ENCODE measurements at places on chromosomes 5 and 9.

- no peak for DNase-seq
Measured at GRCh38 chr9:136231478-136232297, 13.9 kb downstream of the QSOX2 start.

DNA sequence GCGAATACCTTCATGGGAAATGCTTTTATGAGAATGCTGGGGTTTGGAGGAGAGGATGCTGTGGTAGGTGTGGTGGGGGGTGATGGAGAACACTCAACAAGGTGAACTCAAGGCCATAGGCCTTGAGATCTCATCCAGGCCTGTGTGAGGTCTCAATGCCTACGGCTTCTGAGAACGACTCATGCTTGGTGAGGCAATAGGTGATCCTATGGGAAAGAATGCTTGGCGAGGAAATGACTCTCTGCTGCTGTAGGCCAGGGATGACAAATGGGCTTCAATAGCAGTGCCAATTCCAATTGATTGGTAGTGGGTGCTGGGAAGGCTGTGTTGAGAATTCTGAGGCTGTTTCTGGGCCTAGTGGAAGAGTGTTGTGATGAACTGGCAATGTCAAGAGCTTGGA lies 280.2 kb upstream of the CLINT1 start:
- no peak for DNase-seq

DNA sequence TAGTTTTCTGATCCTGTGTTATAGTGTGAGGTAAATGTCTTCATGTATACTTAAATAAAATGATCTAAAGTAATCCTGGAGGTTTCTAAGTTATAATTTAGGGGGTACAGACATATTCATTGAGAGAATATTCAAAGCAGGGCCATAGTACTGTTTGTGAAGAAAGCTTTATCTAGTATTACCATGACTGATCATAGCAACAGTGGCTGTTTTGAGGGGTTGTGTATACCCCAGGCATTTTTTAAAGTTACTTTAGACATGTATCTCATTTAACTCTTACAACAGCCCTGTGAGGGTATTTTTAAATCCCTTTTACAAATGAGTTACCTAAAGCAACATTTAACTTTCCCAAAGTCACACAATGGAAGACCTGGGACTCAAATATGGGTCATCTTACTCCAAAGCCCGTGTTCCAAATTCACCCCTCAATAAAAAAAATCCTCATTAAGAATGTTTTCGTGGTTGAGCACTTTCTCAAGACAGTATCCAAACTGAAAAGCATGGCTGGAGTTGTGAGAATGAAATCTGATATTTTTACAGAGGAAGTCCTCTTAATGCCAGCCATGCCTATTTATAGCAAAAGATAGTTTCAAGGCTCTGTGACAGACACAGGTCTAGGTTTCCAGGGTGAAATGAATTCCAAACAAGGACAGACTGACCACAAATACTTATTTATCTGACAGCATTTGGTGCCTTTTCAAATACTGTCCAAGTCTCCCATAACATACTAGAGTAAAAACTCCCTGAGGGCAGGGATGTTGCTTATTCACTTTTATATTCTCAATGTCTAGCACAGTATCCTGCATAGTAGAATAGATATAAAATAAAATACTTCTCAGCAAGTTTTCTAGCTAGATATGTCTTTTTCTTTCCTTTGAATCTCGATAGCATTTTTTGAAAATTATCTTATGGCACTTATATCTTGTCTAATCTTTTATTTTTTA lies 10.4 kb downstream of the STOM start:
- DNase-seq, result no peak

DNA sequence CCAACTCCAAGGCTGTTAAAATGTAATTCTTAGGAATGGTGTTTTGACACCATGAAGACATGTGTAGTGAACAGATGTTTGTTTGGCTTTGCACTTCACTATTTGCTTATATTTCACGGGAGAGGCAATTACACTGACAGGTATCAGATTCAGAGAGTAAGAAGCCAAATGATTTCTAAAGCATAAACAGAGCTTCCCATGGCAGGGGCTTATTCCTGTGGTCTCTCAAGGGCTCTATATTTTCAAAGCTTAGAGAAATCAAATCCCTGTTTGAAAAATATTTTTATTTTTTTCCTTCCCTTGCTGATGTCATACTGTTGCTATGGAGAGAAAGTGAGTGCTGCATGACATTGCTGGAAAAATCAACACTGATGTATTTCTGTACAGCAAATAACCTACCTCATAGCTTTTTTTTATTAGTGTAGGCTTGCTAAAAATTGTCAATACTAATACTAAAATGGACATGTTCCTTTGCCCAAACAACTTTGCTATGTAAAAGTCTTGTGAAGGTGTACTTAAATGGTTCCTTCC lies 161.4 kb downstream of the GIN1 start:
- DNase-seq, result no peak

- DNase-seq, result no peak
Measured at GRCh38 chr5:95153511-95153910, 131.4 kb downstream of the MCTP1 start.

DNA sequence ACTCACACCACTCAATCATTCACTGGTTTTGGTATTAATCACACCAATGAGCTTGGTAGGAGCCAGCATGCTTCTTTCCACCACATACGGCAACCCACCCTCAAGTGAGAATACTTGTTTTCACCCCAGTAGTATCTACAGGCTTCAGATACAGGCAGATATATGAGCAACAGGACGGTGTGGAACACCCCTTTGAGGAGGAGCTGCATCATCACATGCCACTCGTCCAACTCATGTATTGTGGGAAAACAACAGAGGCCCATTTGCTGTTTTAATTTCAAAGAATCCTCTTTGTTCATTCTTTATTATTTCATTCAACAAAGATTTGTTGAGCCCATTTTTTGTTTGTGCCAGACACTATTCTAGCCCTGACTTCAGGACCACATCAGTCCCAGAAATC lies 46.0 kb downstream of the RORB start:
- no peak for DNase-seq
